Islet precursor cell (in vitro differentiated cells): ENCODE measurements at places on chromosomes 11 and 22.

- DNase-seq: peak; percentile 47
These were observed 20.2 kb downstream of the CBX7 start for GRCh38 chr22:39132281-39132680.

- no peak for DNase-seq
These were observed 18.1 kb upstream of the GNB1L start for GRCh38 chr22:19872779-19873137.

DNA sequence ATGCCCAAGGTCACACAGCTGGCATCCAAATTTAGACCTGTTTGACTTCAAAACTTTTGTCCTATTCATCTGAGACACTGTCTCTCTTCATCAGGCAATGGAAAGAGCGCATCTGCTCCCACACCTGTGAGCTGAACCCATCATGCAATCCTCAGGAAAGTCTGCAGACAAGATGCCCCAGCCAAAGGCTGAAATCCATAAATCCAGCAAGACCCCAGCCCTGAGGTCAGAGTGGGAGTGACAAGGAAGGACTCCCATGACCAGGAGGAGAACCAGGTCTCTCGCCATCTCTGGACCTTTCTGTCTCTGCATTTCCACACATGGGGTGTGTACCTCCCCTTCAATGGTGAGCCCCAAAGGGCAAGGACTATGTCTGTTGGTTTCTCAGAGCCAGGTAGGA lies 83.6 kb upstream of the HMGXB4 start:
- no peak for DNase-seq

GRCh38 chr11:128039140-128040021 lies 548.0 kb downstream of the ETS1 start:
- DNase-seq: no peak

- no peak for DNase-seq
These were observed 283.8 kb downstream of the CADM1 start for GRCh38 chr11:115220423-115220822.

DNA sequence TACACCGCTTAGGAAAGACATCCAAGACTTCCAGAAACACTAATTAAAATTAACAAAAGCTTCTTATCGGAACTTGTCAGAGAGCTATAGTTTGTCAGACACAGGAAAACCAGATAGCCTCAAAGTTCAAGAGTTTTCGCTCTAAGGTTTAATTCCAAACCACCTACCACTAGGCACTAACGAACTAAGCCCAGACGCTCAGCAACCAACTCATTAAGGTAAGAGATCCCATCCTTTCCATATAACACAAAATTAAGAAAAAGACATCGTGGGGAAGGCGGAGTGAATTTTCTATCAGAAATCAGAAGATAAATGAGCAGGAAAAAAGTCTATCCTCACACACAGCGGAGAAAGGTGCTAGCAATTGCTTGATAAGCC lies 382 bp downstream of the IMMP1L start:
- DNase-seq: no peak

- DNase-seq: no peak
These were observed 20.0 kb downstream of the TPBGL start for GRCh38 chr11:75260396-75261170.

DNA sequence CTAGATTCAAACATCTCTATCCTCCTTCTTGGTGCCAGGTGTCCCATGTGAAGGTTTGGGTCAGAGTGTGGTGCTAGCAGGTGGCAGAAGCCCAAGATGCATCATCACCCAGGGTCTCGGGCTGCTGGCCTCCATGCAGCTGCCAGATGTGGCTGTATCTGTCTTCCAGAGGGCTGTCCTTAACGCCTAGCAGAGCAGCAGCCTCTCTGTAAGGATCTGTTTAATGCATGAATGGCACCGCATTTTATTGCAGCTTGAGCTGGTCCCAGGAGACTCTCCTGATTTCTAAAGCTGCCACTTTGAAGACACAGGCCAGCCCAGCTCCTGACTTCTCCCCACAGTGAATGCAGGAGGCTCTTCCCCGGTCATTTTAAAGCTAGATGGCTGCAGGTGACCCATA lies 26.3 kb downstream of the SLC1A2 start:
- DNase-seq: no peak

GRCh38 chr11:94310191-94310875 lies 6.0 kb downstream of the IZUMO1R start:
- DNase-seq: no peak

GRCh38 chr11:35381709-35382322 lies 37.5 kb downstream of the SLC1A2 start:
- no peak for DNase-seq

DNA sequence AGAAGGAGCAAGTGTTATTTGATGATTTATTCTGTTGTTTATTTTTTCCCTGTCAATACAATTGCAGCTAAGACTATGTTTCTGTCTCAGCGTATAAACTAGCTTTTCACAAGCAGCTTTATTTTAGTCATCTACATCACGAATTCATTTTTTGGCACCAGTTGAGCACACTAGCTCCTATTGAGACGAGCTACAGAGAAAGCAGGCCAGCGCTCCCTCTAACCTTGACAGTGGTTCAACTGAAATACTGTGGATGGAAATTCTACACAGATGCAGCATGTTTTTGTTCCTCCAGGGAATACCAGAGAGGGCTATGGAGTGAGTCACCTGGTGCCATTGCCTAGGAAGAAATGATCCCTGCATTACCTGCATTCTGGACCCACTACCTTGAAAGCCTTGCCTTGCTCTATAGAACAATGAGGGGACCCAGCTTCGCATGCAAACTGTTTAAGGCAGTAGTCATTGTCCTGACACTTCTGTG lies 108.2 kb upstream of the ARHGAP42 start:
- peak; percentile 92 for DNase-seq

- peak; percentile 91 for DNase-seq
These were observed 84.4 kb upstream of the SEPTIN5 start for GRCh38 chr22:19629720-19630419.
